Urothelium cell line (cell line): ENCODE measurements at places on chromosomes 2 and 18.

- peak; percentile 29 for DNase-seq
Observed at GRCh38 chr2:44793322-44793870, 148.1 kb upstream of the SIX3 start.

GRCh38 chr18:46301081-46301480 is 196.9 kb downstream of the HAUS1 start:
- DNase-seq: no peak

DNA sequence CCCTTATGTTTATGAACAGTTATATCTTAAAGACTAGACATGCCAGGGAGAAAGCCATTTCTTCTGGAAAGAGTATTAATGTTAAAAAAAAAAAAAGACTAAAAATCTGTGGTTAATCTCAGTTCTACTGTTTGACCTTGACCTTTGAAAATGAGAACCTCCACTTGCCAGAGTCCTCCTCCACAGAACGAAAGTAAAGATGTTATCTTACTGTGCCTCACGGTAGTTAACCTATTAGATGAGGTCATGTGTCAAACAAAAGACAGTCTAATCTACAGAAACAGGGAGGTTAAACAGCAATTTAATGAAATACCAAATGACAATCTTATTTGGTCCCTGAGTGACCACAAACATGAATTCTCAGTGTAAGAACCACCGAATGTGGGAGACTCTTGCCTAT is 51.2 kb downstream of the SLC14A2 start:
- no peak for DNase-seq

DNA sequence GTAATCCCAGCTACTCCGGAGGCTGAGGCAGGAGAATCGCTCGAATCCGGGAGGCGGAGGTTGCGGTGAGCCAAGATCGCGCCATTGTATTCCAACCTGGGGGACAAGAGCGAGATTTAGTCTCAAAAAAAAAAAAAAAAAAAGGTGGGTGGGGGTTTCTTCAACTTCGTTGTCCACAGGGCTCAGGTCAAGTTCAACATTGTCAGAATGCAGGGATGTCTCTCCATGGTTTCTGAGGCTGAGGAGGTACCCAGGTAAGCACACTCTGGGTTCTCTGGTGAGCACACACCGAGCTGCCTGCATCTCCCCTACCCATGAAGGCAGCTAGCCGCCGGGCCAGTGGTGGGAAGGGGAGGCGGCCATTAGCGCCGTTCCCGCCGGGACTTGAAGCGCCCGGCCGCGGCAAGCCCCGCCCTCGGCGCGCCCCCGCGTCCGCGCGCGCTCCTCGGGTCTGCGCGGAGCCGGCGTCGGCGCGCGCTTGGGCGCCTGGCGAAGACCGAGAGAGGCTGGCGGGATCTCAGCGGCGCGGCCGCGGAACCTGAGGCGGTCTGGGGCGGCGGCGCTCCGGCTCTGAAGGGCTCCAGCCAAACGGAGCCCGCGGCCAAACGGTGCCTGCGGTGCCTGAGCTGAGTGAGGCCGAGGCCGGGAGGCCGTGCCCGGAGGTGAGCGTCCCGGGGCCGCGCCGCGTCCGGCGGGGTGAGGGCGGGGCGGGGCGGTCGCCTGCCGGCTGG is at the start of gene UBXN2A:
UBXN2A (plus strand) TSS at position 477 of the 731 bp plus-strand sequence. CDS start 17,852 bp downstream, outside the sequence.
- DNase-seq: peak; percentile 96

GRCh38 chr2:25895018-25895417 is 16.7 kb upstream of the ASXL2 start:
- DNase-seq: no peak

DNA sequence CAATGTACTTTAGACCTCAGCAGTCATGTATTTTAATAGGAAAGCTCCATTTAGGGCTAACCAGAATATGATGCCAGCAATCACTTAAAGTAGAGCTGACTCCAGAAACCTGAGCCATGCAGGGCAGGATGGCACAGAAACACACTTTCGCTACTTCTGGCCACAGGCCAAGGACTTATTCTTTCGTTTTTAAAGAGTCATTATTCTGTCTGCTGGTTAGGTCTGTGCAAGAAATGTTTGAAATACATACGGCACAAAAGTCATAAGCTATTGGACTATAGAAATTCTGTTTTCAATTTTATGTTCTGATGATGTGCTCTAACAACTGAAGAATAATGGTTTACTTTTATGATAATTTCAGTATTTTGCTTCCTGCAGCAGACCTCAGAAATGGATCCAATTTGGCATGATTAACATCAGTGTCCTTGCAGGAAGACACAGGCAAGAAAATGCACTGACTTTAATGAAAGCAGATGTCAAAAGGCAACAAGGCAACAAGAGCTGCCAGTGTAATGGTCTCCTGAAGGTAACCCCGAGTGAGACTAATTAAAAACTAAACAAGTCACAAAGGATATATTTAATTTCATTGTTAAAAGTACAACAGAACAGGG is 114.4 kb upstream of the CHRNA1 start:
- DNase-seq: peak; percentile 18

- DNase-seq: no peak
Observed at GRCh38 chr18:59993560-59993959, 93.8 kb downstream of the PMAIP1 start.

- DNase-seq: peak; percentile 29
Observed at GRCh38 chr18:78540636-78541529, 438.7 kb upstream of the SALL3 start.

- no peak for DNase-seq
Observed at GRCh38 chr2:234075518-234075915, 25.0 kb downstream of the SPP2 start.

GRCh38 chr2:128644718-128645256 is 326.1 kb upstream of the HS6ST1 start:
- DNase-seq: no peak

GRCh38 chr2:9639000-9639602 is 8.3 kb upstream of the YWHAQ start:
- no peak for DNase-seq

- no peak for DNase-seq
Observed at GRCh38 chr2:132276571-132276981, 114.8 kb upstream of the ANKRD30BL start.

- DNase-seq: no peak
Observed at GRCh38 chr18:48875314-48875941, 75.3 kb downstream of the SMAD7 start.

DNA sequence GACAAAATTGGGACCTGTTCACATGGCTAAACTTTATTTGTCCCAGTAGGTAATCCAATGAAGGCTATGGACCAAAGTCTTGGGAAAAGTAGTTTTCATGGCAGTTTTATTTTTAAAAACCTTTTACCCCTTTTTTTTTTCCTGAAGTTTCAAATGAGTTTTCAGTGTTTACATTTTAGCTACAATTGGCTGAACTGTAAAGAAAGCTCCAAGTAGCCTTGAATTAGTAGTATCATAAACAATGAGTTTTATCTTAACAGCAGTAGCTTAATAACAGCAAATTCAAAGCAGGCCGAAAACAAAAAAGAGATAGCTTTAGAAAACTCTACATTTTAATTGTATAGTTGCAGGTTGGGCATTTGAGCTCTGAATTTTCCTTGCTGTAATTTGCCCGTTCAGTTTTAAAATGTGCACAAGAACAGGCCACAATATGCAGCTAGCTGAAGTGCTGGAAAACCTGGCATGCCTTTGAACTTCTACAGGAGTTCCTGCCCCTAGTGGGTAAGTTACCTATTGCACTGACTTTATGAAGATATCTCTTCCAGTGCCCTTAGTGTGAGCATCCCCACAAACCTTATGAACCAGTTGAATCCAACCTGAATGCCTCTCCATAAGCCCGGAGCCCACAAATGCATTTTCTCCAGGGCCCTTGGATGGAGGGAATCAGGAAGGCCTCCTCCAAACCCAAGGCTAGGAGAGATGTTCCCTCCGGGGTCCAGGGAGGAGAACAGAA is 106.7 kb downstream of the XRCC5 start:
- DNase-seq: peak; percentile 27

DNA sequence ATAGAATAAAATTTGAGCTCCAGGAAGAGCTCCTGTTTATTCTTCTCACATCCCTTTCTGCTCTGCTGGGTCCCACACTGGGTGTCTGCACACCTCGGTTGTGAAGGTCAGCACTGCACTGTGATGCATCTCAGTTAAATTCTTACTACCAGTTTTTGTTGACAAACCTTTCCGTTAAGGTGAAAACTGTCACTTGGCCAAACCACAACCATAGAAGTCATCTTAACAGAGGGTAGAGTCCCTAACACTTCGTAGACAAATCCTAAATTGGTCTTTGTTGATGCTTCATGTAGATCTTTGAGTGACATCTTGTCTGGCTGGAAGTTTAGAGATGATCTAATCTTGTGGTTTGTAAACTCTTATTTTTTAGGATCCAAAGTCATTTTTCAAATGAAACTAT is 167.4 kb upstream of the MAP3K20 start:
- DNase-seq: no peak

DNA sequence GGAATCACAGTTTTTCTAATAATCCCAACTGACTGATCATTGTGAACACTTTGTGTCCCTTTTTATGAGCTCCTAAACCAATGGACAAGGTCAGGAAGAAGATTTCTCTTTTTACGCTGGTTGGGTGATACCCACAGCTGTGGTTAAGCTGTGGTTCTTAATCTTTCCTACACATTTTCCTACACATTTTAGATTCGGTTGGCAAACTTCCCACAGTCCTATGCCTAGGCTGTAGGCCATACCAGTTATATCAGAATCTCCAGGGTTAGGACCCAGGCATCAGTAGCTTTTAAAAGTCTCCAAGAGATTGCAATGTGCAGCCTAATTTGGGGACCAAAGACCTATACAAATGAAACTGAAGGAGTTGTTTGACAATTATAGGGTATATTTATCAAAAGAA is 203.0 kb downstream of the SP3 start:
- DNase-seq: no peak

- DNase-seq: no peak
Observed at GRCh38 chr2:45403036-45403435, 208.0 kb downstream of the SRBD1 start.

DNA sequence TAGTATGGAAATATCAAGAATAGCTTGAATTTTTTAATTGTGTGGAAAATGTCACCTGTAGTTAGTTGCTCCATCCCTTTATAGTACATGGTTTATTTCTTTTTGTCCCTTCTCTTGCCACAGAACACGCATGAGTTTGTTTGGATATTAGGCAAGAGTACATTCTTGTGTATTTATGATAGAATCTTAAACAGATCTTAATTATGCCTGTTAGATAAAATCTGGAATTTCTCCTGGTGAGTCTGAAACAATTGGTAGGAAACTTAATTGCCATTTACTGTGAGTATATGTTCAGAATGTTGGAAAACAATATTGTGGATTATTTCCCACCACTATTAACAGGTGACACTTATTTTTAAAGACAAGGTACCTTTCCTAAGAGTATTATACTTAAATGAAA is 30.2 kb upstream of the CABYR start:
- DNase-seq: no peak

GRCh38 chr2:181586569-181587081 is 70.3 kb downstream of the CERKL start:
- DNase-seq: no peak

DNA sequence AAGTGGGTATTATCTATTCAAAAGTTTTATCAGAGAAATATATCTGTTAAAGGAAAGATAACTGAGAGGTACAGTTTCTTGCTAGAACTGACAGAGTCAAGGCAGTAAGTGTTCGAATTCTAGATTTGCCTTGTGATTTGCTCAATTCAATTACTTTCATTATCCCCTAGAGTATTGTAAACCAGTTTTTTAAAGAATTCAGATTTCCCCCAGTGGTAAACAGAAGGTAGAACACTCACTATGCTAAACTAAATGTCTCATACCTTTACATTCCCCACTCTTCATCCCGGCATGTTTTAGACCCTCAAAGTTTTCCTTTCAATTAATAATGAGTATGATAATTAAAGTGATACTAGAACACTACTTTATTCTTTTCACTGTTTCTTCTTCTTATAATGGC is 28.6 kb downstream of the TTC21B start:
- DNase-seq: no peak

GRCh38 chr2:238920053-238920452 is 72.2 kb downstream of the TWIST2 start:
- no peak for DNase-seq

DNA sequence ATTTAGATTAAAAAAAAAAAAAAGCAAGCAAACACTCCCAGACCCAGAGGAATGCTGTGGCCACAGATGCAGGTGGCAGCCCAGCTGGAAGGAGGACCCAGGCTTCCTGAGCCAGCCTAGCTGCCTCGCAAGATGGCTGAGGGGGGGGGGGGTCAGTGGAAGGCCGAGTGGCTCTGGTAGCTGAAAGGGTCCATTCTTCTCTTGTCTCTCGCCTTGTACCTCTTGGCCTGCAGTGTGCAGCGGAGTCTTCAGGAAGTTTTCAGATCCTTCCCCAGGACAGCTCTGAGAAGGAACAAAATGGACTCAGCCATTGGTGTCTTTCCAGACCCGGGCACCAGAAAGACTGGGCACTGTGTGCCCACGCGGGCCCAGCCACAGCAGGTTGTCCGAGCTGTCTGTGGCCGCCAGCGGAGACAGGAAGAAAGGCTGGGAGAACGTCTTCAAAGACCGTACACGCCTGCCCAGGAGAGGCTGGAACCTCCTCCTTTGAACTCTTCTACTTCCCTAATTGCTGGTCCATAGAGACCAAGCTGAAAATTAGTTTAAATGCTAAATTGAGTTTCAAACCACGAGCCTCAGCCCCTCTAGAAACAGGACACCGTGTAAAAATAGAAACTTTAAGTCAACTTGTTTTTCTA is 21.3 kb downstream of the APCDD1 start:
- peak; percentile 55 for DNase-seq

- no peak for DNase-seq
Observed at GRCh38 chr2:181083140-181083539, 102.7 kb downstream of the UBE2E3 start.

DNA sequence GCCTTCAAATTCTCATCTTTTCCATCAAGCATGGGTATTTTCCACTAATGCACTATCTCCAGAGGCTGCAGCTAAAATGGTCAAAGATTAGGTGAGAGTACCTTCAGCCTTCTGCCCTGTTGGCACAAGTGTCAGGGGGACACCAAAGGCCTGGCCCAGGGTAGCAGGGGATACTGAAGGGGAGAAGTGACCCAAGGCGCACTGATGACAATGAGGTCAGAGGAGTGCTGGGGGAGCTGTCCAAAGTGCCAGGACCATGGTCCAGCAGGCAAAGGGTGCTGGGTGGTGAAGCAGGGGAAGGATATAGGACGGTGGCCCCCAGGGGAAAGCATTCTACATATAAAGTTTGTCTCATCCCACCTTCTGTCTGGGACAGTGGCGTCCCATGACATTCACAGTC is 303.4 kb downstream of the SMAD2 start:
- DNase-seq: no peak

- no peak for DNase-seq
Observed at GRCh38 chr18:67728364-67728763, 211.8 kb upstream of the DSEL start.

GRCh38 chr2:19099181-19099580 is 259.2 kb downstream of the OSR1 start:
- no peak for DNase-seq

GRCh38 chr18:9032519-9032918 is 70.0 kb upstream of the NDUFV2 start:
- no peak for DNase-seq

GRCh38 chr18:9827793-9828505 is 57.8 kb upstream of the TXNDC2 start:
- DNase-seq: peak; percentile 94

DNA sequence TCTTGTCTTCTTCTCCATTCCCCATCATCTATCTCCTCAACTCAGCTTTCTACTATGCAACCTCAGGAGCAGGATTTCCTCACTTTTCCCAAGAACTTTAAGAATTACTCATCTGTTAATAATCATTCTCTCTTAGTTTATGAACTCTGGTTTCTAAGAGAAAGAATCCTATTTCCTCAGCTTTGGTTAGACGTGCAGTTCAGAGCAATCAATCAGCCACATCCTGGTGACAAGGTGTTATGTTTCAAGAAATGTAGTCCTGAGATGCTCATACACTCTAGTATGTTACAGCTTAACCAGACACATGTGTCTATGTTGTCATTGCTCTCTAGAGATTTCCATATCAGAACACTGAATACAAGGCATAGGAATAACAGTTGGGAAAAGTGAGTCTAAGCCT is 277.9 kb downstream of the MBD2 start:
- no peak for DNase-seq
